ENCODE measurements at places on chromosomes 6 and 20. TPM values are rescaled to one million over a fixed set of nuclear protein-coding genes. Genes with fewer than 3 reads are reported as not detected.

ADRM1 gene
- 361 TPM for total RNA-seq

GRM4 gene
- total RNA-seq: not detected

TXLNB gene
- total RNA-seq: not detected

DNA sequence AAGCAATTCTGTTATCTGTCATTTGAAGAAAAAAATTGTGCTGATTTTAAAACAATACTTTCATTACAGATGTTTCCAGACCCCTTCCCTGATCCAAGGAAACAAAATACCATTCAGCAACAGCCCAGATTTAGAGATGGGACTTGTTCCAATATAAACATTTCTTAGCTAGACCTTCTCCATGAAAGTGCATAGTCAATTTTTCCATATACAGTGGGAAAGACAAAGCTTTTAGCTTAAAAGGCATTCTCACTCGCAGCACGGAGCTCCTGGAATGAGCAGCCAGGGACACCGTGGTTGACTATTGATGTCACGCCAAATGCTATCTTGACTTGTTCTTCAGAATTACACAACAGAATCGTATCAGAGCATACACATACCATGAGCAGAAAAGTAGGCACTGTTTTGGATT is 21.5 kb downstream of the LAMA4 start:
- peak; percentile 55 for DNase-seq

DNA sequence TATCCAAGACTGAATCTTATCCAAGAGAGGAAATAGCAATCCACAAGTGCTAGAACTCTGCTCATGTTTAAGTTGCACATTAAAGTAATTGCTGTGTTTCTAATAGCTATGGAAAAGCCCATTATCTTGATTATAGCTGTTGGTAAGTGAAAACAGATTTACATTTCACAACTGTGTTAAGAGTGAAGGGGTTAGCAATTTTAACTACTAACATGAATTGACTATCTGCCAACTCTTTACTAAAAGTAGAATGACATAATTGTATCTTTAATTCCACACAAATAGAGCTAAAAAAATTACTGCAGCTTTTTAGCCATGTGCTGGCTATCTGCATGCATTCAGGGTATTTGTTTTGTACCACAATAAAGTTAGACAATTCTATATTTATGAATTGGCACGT is 277.9 kb upstream of the IRAK1BP1 start:
- DNase-seq: no peak

DNA sequence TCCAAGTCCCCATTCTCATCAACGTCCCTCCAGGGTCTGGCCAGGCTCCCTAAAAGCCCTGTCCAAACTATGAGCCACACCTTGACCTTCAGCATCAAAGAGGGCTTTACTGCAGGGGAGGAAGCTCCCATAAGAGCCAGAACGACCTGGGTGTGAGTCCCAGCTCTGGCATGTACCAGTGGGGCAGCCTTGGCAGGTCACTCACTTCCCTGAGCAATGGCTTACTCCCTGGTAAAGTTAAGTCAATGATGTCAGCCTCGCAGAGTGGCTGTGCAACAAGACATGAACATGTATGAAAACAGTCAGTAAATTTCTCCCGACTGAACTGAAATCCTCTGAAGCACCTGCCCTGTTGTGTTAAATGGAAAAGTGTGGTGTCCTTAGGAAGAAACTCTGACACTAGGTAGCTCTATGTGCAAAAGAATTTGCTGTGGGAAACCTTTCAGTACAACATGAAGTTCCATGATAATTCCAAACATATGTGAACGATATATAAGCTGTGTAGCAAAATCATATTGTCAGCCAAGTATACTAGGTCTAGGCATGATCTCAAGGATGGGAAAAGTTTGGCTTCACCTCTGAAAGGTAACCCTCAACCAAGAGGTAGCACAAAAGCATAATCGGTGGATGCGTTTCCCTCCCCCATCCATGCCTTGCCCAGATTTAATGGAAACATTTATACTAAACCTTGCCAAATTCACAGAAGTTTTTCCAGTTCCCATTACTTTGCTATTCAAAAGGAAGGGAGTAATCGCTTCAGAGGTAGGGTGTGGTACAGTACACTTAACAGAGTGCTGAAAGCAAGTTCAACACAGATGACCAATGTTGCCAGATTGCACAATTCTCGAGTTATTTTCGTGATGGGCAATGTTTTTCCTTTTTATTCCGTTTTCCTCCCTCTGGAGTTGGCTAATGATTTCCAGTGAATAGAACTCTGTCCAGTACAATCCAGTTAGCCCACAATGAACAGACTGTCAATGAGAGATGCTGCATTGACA is 49.0 kb upstream of the RANBP9 start:
- DNase-seq: no peak
